Mesothelial cell of epicardium (in vitro differentiated cells): ENCODE measurements at places on chromosomes 3 and 15. TPM values are rescaled to one million over a fixed set of nuclear protein-coding genes. Genes with fewer than 3 reads are reported as not detected.

GP5 gene
- total RNA-seq = 0.11 to 0.16 TPM in 2 of 3 replicates, not detected in the other

EPHA3 gene
- total RNA-seq = 4.2 to 4.5 TPM (median 4.4 TPM) in 3 replicates

DNA sequence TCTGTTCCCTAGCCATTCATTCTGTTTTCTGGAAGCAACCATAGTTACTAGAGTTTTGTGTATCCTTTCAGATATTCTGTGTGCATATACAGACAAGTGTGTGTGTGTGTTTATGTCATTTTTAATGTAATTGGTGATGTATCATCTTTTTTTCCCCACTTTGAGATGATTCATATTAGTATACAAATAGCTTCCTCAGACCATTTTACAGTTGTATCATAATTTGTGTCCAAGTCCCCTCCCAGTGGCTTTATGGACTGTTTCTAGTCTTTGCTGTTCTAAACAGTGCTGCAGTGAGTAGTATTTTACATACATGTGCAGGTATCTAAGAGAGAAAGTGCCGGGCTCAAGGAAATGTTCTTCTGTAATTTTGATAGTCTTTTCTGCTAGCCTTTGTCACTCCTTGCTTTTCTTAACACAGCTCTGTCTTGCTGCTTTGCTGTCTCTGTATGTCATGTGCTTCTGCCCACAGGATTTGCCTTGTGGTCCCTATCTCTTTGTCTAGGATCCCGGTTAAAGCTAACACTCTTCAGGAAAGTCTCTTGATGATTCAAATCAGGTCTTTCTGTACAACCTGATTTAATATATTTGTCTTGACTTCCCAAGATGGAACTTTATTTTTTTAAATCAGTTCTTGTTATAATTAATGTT lies 31.5 kb upstream of the FBXL22 start:
- H3K27ac ChIP-seq = no peak overlapping the region
- H3K27me3 ChIP-seq = no peaks in the 10 kb centered on the region
- peaks cover 22% of the 10 kb centered on the region for H3K36me3 ChIP-seq
- no peaks in the 10 kb centered on the region for H3K4me1 ChIP-seq
- DNase-seq = no peak

VILL gene
- 15.3 to 16.7 TPM (median 16.4 TPM) in 3 replicates for total RNA-seq

GRCh38 chr3:32686713-32687112 lies 1.7 kb downstream of the CNOT10 start:
- H3K4me1 ChIP-seq = peaks cover 29% of the 10 kb centered on the region
- peak overlapping the region; percentile 87 for H3K4me3 ChIP-seq
- peaks cover 5% of the 10 kb centered on the region for H3K36me3 ChIP-seq
- peak overlapping the region; percentile 72 for H3K27ac ChIP-seq

RETNLB gene
- not detected in 3 replicates for total RNA-seq

GBE1 gene
- total RNA-seq = 9.9 to 10.8 TPM (median 9.9 TPM) in 3 replicates

DNA sequence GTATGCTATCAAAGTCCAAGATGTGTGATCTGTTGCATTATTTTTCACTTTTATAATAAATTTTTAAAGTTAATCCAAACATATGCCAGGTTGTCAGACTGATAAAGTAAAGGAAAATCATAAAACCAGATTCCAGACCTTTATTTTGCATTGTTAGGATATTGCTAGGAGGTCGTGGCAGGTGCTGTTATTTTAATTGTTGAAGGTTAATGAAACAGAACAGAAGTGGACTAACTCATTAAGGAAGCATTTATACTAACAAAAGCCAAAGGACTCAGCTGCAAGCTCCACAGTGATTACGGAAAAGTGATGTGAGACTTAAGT lies 63.1 kb downstream of the DCLK3 start:
- H3K27ac ChIP-seq = no peak overlapping the region
- no peak for DNase-seq
- H3K27me3 ChIP-seq = peaks cover 57% of the 10 kb centered on the region
- H3K36me3 ChIP-seq = no peaks in the 10 kb centered on the region

DNA sequence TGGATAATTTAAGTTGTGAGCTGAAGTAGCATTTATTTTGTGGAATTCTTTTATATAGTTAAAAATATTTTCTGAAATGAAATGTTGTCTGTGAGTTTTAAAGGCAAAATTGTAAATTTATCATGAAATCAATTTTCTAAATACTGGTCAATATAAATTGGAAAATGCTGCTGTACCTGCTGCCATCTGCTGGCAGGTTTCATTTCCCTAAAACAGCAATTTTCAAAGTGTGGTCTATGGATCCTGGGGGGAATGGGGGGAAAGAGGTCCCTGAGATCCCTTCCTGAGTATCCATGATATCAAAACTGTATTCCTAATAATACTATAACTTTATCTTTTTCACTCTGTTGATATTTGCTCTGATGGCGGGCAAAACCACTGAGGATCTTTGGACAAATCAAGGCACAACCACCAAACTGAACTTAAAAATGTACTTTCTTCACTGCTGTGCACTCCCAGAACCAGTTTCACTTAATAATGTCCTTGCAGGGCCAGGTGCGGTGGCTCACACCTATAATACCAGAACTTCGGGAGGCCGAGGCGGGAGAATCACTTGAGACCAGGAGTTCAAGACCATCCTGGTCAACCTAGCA lies 17.2 kb upstream of the CCR4 start:
- no peaks in the 10 kb centered on the region for H3K4me1 ChIP-seq
- H3K27me3 ChIP-seq = no peaks in the 10 kb centered on the region
- H3K4me3 ChIP-seq = no peak overlapping the region
- no peak for DNase-seq
- no peaks in the 10 kb centered on the region for H3K36me3 ChIP-seq

- peaks cover 27% of the 10 kb centered on the region for H3K4me1 ChIP-seq
- DNase-seq = no peak
- H3K27ac ChIP-seq = peak overlapping the region; percentile 100
- H3K4me3 ChIP-seq = peak overlapping the region; percentile 99
- H3K36me3 ChIP-seq = peaks cover 22% of the 10 kb centered on the region
Observed at GRCh38 chr3:69052472-69052898, 352 bp upstream of the TMF1 start.

DNA sequence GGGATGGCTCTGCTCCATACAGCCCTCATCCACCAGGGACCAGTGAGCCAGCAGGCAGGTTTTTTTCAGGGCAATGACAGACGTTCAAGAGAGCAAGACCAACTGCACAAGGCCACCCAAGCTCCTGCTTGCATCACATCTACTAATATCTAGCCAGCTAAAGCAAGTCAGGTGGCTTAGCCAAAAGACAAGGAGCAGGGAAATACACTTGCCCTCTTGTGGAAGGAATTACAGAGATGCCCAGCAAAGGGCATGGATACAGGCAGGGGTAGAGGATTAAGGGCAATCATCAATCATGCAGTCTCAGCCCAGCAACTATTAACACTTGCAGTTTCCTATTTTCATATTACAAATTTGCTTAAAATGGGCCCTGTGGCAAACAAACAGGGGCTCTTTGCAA lies 81.5 kb upstream of the NTRK3 start:
- no peaks in the 10 kb centered on the region for H3K36me3 ChIP-seq
- H3K4me1 ChIP-seq = no peaks in the 10 kb centered on the region
- no peak for DNase-seq
- H3K27me3 ChIP-seq = peaks cover 39% of the 10 kb centered on the region
- H3K4me3 ChIP-seq = no peak overlapping the region

GLDN gene
- 0.38 to 0.52 TPM (median 0.49 TPM) in 3 replicates for total RNA-seq

GRCh38 chr3:71389911-71390573 lies 193.5 kb downstream of the FOXP1 start:
- no peak for DNase-seq
- peak overlapping the region; percentile 84 for H3K27ac ChIP-seq
- H3K27me3 ChIP-seq = no peaks in the 10 kb centered on the region
- H3K4me3 ChIP-seq = peak overlapping the region; percentile 11

DNA sequence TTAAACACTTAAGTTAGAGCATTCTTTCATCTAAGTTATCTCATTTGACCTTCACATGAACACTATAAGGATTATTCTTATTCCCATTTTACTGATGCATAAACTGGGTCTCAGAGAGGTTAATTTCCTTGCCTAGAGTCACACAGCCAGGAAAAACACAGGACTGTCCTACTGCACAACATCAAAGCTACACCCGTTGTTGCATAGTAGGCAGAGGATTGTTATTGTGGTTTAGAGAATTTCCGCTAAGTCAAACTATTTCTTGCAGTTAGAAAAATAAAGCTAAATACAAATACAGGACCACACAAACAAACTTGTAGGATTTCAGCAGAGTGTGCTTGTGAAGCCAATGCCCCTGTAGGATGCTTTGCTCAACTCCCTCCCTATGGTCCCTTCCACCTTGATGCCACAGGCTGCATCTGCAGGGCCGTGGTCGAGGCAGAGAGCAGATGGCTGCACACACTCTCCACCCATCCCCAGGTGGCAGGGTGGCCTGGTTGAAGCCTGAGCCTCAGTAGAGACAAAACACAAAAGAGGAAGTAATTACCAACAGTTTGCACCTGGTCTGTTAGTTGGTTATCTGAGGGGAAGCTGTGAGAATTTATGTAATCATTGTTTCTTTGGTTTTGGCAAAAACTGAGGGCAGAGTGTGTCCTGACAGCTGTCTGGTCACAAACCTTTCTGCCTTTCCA lies 41.1 kb upstream of the SKOR1 start:
- H3K36me3 ChIP-seq = peaks cover 4% of the 10 kb centered on the region
- H3K4me1 ChIP-seq = peaks cover 2% of the 10 kb centered on the region
- H3K4me3 ChIP-seq = no peak overlapping the region
- H3K27me3 ChIP-seq = peaks cover 3% of the 10 kb centered on the region

- no peak for DNase-seq
- peaks cover 30% of the 10 kb centered on the region for H3K4me1 ChIP-seq
- no peaks in the 10 kb centered on the region for H3K36me3 ChIP-seq
- H3K27ac ChIP-seq = no peak overlapping the region
- H3K27me3 ChIP-seq = no peaks in the 10 kb centered on the region
Observed at GRCh38 chr15:96043591-96044171, 286.8 kb upstream of the NR2F2 start.

DNA sequence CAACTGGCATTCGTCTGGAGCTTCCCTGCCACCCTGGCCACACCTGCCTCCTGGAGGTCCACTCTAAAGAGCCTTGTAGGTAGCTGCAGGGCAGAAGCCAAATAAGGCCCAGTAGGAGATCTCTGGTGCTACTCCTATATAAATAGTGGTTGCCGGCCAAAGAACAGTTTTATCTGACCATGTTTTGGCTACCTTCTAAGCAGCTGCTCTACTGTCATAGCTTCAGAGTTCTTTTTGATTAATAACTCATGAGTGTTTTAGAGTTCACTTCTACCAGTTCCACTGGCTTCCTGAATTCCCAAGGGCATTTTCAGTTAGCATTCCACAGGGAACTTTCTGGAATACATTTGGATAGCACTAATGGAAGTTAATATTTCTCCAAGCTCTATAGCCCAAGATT lies 154.6 kb downstream of the B3GALNT1 start:
- H3K27me3 ChIP-seq = no peaks in the 10 kb centered on the region
- no peak for DNase-seq
- no peak overlapping the region for H3K4me3 ChIP-seq
- peaks cover 25% of the 10 kb centered on the region for H3K4me1 ChIP-seq
- no peaks in the 10 kb centered on the region for H3K36me3 ChIP-seq
